Mononuclear cell (primary cell): ENCODE measurements at places on chromosomes 12 and 14. TPM values are rescaled to one million over a fixed set of nuclear protein-coding genes. Genes with fewer than 3 reads are reported as not detected.

KLRD1 gene
- total RNA-seq, result 34.0 TPM

IKZF4 gene
- 1.3 TPM for total RNA-seq

HELB gene
- total RNA-seq, result 92.4 TPM

CACNA1C gene
- 0.10 TPM for total RNA-seq

SOAT2 gene
- total RNA-seq, result 0.21 TPM

APOF gene
- not detected for total RNA-seq

CLEC2A gene
- total RNA-seq, result not detected
